ENCODE measurements at places on chromosomes 7 and 10. TPM values are rescaled to one million over a fixed set of nuclear protein-coding genes. Genes with fewer than 3 reads are reported as not detected.
A peak's percentile ranks its signal among the peaks of the same experiment; 100 is the strongest.

DNA sequence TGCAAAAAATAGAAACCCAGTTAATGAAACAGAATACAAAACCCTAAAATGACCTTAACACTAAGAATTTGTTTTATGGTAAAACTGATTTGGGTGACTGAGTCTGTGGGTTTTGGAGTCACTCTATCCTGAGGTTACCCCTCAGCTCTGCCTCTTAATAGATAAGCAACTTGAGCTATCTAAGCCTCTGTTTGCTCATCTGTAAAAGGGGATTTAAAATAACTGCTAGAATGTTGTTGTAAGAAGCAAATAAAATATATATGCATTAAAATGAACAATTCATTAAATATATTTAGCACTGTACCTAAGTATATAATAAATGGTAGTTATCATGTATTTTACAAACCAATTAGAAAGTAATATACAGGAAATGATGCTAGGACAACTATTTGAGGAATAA, 115.4 kb downstream of the CABCOCO1 start:
- no peaks in the 10 kb centered on the region for H3K36me3 ChIP-seq
- no peak overlapping the region for H3K4me3 ChIP-seq
- H3K4me1 ChIP-seq: no peaks in the 10 kb centered on the region
- DNase-seq: no peak

DNA sequence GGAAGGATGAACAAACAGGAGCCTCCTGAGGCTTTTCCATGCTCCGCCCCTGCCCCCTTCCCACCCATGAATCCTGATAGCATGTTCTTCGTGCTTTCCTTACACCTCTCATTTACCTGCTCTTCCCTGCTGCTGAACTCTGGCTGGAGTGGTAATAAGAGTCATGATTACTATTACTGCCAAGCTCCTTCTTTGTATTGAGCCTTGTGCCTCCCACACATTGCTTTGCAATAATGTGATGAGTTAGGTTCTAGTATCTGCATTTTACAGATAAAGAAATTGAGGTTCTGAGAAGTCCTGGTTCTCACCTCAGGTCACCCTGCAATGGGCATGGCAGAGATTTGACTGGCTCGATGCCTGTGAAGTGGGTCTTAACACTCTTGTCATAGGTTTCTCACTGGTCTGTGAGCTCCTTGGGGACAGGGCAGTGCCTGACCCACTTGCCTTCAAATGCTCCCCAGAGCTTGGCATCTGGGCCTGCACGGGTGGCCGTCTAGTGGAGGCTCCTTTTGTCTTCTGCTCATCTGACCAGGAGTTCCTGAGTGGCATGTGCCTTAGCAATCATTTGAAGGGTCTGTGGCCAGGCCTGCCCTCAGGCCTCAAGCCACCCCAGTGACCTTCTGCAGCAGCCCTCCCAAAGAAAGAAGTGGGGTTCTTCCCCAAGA, 309.2 kb upstream of the ZMIZ1 start:
- peaks cover 1% of the 10 kb centered on the region for H3K4me1 ChIP-seq
- no peak for DNase-seq
- H3K36me3 ChIP-seq: no peaks in the 10 kb centered on the region
- H3K27me3 ChIP-seq: no peaks in the 10 kb centered on the region
- no peak overlapping the region for H3K27ac ChIP-seq

RBM48 gene
- 8.6 TPM for total RNA-seq

- H3K27ac ChIP-seq: no peak overlapping the region
- H3K36me3 ChIP-seq: no peaks in the 10 kb centered on the region
- no peak overlapping the region for H3K4me3 ChIP-seq
- H3K27me3 ChIP-seq: no peaks in the 10 kb centered on the region
- DNase-seq: no peak
Observed at GRCh38 chr7:82091126-82091684, 321.4 kb upstream of the HGF start.

DNA sequence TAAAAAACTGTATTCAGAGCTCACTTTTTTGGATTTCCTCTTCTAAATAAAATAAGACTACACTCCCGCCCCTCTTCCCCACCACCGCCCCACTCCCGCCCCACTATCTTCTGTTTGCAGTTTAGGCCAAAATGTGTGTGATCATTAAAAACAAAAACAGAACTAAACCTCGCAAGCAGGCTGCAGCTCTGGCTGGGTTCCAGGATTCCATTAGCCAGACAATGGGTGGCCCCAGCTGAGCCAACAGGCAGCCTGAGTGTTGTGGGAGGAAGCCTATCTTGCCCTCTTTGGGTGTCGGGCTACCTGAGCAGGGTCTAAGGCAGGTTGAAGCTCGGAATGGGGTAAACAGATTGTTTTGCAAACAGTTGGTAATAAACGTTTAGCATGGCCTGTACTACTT, 41.7 kb downstream of the ARL4A start:
- DNase-seq: peak; percentile 57
- no peaks in the 10 kb centered on the region for H3K27me3 ChIP-seq
- H3K27ac ChIP-seq: no peak overlapping the region
- no peak overlapping the region for H3K4me3 ChIP-seq
- H3K4me1 ChIP-seq: peaks cover 6% of the 10 kb centered on the region

DNA sequence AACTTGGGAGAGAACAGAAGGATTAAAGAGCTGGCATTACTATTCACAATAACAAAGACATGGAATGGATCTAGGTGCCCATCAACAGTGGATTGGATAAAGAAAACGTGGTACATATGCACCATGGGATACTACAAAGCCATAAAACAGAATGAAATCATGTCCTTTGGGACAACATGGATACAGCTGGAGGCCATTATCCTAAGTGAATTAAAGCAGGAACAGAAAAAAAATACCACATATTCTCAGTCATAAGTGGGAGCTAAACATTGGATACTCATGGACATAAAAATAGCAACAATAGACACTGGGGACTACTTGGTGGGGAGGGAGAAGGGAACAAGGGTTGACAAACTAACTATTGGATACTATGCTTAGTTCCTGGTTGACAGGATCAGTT, 133.2 kb upstream of the ITGB1 start:
- H3K4me1 ChIP-seq: no peaks in the 10 kb centered on the region
- H3K27me3 ChIP-seq: no peaks in the 10 kb centered on the region
- H3K4me3 ChIP-seq: no peak overlapping the region
- H3K27ac ChIP-seq: no peak overlapping the region

DNA sequence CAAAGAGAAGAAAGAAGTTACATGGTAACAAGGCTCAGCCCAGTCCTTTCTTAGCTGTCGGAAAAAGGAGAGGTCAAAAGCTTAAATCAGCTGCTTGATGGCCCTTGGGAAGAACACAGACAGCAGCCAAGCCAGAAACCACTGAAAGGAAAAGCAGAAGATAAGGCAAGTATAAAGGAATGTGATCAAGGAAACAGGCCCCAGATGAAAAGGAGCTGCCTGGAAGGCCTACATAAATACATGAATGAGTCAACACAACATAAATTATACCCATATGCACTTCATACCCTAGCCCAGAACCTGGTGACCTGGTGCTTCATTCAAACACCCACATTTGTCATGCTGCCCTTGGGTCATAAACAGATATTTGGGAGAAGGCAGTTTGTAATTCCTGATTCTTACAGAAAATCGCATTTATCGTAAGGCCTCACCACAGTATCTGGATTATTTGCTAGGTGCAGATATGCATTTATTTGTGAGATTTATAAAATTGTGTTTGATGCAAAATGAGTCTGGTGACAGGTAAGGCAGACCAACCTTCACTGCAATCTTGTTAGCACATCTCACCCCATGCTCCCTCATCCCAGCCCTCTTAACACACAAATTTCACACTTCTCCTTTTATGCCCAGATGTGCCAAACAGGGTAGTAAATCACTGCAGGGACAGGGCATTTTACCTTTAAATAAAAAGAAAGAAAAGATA, 94.9 kb upstream of the KCNIP2 start:
- no peaks in the 10 kb centered on the region for H3K4me1 ChIP-seq
- no peak overlapping the region for H3K27ac ChIP-seq

DNA sequence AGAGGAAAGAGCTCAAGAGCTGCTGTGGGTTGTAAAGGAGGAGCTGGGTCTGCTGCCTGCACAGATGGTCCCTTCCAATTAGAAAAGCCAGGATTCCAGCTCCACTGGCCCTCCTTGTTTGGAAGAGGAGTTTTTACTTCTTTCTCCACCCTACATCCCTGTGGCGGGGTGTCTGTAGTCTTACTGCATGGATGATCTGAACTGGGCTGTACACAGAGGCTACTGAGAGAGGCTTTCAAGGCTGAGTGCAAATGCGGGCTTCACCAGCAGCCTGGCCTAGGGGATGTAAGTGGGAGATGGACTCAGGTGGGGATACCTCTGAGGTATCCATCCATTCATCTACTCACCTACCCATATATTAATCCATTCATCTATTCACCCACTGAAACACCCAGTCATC, 7.1 kb upstream of the CXCL12 start:
- H3K27me3 ChIP-seq: peaks cover under 1% of the 10 kb centered on the region
- H3K4me3 ChIP-seq: no peak overlapping the region
- H3K36me3 ChIP-seq: no peaks in the 10 kb centered on the region
- no peaks in the 10 kb centered on the region for H3K4me1 ChIP-seq
- no peak for DNase-seq

- no peak for DNase-seq
- no peaks in the 10 kb centered on the region for H3K36me3 ChIP-seq
- H3K4me3 ChIP-seq: peak overlapping the region; percentile 85
- H3K27me3 ChIP-seq: no peaks in the 10 kb centered on the region
- H3K27ac ChIP-seq: peak overlapping the region; percentile 42
- peaks cover 31% of the 10 kb centered on the region for H3K4me1 ChIP-seq
Observed at GRCh38 chr10:112958275-112958995, 8.4 kb downstream of the TCF7L2 start.

GRCh38 chr7:131456338-131456737, 100.1 kb downstream of the PODXL start:
- H3K27me3 ChIP-seq: no peaks in the 10 kb centered on the region
- H3K27ac ChIP-seq: no peak overlapping the region
- H3K36me3 ChIP-seq: no peaks in the 10 kb centered on the region
- no peaks in the 10 kb centered on the region for H3K4me1 ChIP-seq

- H3K36me3 ChIP-seq: no peaks in the 10 kb centered on the region
- no peaks in the 10 kb centered on the region for H3K4me1 ChIP-seq
- no peak for DNase-seq
Observed at GRCh38 chr10:96301616-96302015, 2.6 kb upstream of the DNTT start.

DNA sequence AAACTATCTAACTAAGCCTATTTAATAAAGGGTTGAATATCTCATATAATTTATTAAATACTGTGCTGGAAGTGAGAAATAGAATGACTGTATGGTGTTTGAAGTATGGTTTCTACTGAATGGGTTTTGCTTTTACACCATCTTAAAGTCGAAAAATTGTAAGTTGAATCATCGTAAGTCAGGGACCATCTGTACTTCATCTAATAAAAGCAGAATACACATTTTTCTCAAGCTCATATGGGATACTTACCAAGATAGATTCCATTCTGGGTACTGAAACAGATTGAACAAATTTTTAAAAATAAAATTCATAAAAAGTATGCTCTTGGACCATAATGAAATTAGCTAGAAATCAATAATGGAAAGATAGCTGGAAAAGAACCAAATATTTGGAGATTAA, 285.4 kb downstream of the CXCL12 start:
- no peaks in the 10 kb centered on the region for H3K4me1 ChIP-seq
- H3K27me3 ChIP-seq: no peaks in the 10 kb centered on the region
- no peaks in the 10 kb centered on the region for H3K36me3 ChIP-seq
- H3K4me3 ChIP-seq: no peak overlapping the region
- no peak for DNase-seq

GRCh38 chr10:100076750-100077149, 4.9 kb downstream of the CPN1 start:
- no peak overlapping the region for H3K4me3 ChIP-seq
- H3K4me1 ChIP-seq: no peaks in the 10 kb centered on the region
- H3K27ac ChIP-seq: no peak overlapping the region
- DNase-seq: no peak
- H3K27me3 ChIP-seq: no peaks in the 10 kb centered on the region

GRCh38 chr7:94314413-94315410, 80.0 kb upstream of the COL1A2 start:
- H3K27ac ChIP-seq: no peak overlapping the region
- no peaks in the 10 kb centered on the region for H3K4me1 ChIP-seq
- H3K36me3 ChIP-seq: no peaks in the 10 kb centered on the region
- no peak for DNase-seq

- no peaks in the 10 kb centered on the region for H3K4me1 ChIP-seq
- DNase-seq: no peak
- H3K27me3 ChIP-seq: no peaks in the 10 kb centered on the region
- no peaks in the 10 kb centered on the region for H3K36me3 ChIP-seq
- H3K4me3 ChIP-seq: no peak overlapping the region
Observed at GRCh38 chr10:88962336-88962735, 9.8 kb upstream of the ACTA2 start.

DNA sequence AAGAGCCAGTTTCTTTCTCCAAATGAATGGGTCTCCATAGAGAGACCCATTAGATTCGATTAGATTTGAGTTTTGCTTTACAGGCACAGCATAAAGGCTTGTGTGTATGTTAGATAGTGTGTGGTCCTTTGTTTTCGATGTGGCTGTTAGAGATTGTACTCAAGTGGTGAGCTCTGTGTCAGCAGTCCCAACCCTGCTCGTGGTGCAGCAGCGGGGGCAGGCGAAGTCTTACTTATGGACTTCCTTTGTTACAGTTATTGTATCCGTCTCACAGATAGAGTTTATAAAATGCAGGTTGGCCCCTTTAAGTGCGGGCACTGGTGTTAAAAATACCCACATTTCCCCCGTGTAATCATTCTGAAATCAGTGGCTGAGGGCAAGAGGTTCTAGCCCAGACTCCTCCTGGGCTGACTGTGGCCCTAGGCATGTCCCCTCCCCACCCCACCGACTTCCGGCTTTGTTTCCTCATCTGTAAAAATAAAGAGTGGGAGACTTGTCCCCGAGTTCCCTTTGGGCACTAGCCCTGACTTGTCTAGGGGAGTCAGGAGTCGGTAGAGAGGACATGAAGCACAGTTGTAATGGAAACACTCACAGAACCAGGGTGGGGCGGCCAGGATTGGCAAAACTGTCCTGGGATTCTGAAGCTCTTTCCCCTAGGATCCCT, 28.6 kb downstream of the MTURN start:
- no peak overlapping the region for H3K4me3 ChIP-seq
- H3K36me3 ChIP-seq: no peaks in the 10 kb centered on the region
- peaks cover 5% of the 10 kb centered on the region for H3K27me3 ChIP-seq
- H3K4me1 ChIP-seq: peaks cover 18% of the 10 kb centered on the region
- H3K27ac ChIP-seq: no peak overlapping the region
- DNase-seq: no peak

- H3K36me3 ChIP-seq: no peaks in the 10 kb centered on the region
- no peaks in the 10 kb centered on the region for H3K4me1 ChIP-seq
- H3K27ac ChIP-seq: no peak overlapping the region
- DNase-seq: no peak
- no peak overlapping the region for H3K4me3 ChIP-seq
Observed at GRCh38 chr7:98483276-98483963, 82.5 kb upstream of the BAIAP2L1 start.

ASB10 gene
- not detected for total RNA-seq
